Right atrium auricular region (tissue), 2 donors: ENCODE measurements at places on chromosomes 6 and 20. TPM values are rescaled to one million over a fixed set of nuclear protein-coding genes. Genes with fewer than 3 reads are reported as not detected.

GRCh38 chr6:70150521-70150920, 152.4 kb downstream of the COL9A1 start:
- H3K4me1 ChIP-seq: no peaks in the 10 kb centered on the region
- no peak for DNase-seq
- H3K27me3 ChIP-seq: no peaks in the 10 kb centered on the region

FRMD1 gene
- total RNA-seq: 0.08 TPM

GRCh38 chr20:37755665-37756064, 61.8 kb downstream of the CTNNBL1 start:
- H3K4me1 ChIP-seq: peaks cover 28% of the 10 kb centered on the region
- H3K36me3 ChIP-seq: no peaks in the 10 kb centered on the region
- no peak overlapping the region for H3K27ac ChIP-seq
- H3K4me3 ChIP-seq: no peak overlapping the region
- no peaks in the 10 kb centered on the region for H3K27me3 ChIP-seq
- no peak for DNase-seq

BMP6 gene
- 10.4 TPM for total RNA-seq

F13A1 gene
- 30.4 TPM for total RNA-seq

CENPB gene
- total RNA-seq: 49.1 TPM

CLPSL1 gene
- not detected for total RNA-seq

GHRH gene
- total RNA-seq: 3.6 TPM

DNA sequence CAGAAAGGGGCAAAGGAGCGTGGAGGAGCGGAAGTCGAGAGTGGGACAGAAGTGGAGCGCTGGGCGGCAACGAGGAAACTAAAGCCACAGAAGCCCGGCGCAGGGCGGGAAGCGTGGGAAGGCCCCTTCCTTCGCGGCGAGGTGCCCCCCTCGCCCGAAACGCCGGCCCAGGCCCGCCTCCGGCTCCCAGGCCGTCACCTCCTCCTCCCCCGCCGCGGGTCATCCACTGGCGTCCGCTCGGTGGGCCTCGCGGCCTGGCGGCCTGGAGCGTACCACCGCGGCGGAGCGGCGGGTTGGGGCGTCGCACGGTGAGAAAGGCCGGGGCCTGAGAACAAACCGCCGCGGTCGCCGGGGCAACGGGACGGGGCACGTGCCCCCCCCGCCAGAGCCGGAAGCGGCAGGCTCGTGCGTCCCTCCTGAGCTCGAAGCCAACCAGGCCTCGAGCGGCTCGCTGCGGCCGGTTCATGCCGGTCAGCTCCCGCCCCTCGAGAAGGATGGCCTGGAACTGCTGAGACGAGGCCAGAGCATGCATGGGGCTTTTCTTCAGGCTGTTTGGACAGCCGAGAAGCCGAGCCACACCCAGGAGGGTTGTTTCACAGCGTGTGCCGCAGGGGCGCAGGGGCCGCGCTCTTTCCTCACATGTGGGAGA, at the start of gene TCP11:
Gene TCP11 (minus strand): TSS at position 333 of the 649 bp plus-strand sequence. CDS start 469 bp downstream, outside the sequence.
- no peaks in the 10 kb centered on the region for H3K27me3 ChIP-seq
- no peak within 1 kb of the TSS for H3K27ac ChIP-seq
- DNase-seq: no peak
- no peaks in the 10 kb centered on the region for H3K4me1 ChIP-seq
- peak within 1 kb of the TSS; percentile 36 for H3K4me3 ChIP-seq

- no peak overlapping the region for H3K27ac ChIP-seq
- DNase-seq: no peak
- H3K4me3 ChIP-seq: no peak overlapping the region
- H3K4me1 ChIP-seq: no peaks in the 10 kb centered on the region
- no peaks in the 10 kb centered on the region for H3K36me3 ChIP-seq
These were observed 5.0 kb upstream of the VIP start for GRCh38 chr6:152745509-152746171.

- H3K4me3 ChIP-seq: no peak overlapping the region
- no peak overlapping the region for H3K27ac ChIP-seq
- H3K4me1 ChIP-seq: no peaks in the 10 kb centered on the region
- DNase-seq: no peak
- H3K36me3 ChIP-seq: no peaks in the 10 kb centered on the region
These were observed 119.5 kb upstream of the TCF21 start for GRCh38 chr6:133769463-133769862.

EYA4 gene
- total RNA-seq: 24.2 TPM

DNA sequence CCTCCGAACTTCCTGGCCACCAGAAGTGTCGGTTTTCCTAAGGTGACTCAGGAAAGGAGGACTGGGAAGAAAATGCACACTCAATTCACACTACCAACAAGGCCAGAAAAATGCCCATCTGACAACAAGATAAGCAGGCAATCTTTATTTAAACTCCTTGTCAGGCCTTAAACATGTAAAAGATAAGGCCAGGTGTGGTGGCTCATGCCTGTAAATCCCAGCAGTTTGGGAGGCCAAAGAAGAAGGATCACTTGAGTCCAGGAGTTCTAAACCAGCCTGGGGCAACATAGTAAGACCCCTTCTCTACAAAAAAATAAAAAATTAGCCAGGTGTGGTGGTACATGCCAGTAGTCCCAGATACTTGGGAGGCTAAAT, 7.6 kb upstream of the ID1 start:
- no peaks in the 10 kb centered on the region for H3K4me1 ChIP-seq
- H3K27me3 ChIP-seq: no peaks in the 10 kb centered on the region
- no peaks in the 10 kb centered on the region for H3K36me3 ChIP-seq
- H3K4me3 ChIP-seq: no peak overlapping the region
- no peak for DNase-seq

TGM3 gene
- total RNA-seq: not detected

- peak; percentile 54 for DNase-seq
- no peaks in the 10 kb centered on the region for H3K27me3 ChIP-seq
- no peaks in the 10 kb centered on the region for H3K36me3 ChIP-seq
- H3K4me1 ChIP-seq: no peaks in the 10 kb centered on the region
These were observed 4.6 kb downstream of the RAET1G start for GRCh38 chr6:149918151-149918905.

DNA sequence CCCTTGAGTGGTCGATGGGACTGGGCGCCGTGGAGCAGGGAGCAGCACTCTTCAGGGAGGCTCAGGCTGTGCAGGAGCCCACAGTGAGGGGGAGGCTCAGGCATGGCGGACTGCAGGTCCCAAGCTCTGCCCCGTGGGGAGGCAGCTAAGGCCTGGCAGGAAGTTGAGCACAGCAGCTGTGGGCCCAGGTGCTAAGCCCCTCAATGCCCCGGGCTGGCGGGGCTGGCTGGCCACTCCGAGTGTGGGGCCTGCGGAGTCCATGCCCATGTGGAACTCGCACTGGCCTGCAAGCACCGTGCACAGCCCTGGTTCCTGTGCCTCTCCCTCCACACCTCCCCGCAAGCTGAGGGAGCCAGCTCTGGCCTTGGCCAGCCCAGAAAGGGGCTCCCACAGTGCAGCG, 948.4 kb upstream of the EYS start:
- H3K27me3 ChIP-seq: no peaks in the 10 kb centered on the region
- no peak for DNase-seq
- no peaks in the 10 kb centered on the region for H3K4me1 ChIP-seq

GRCh38 chr6:114284281-114284680, 58.5 kb downstream of the HS3ST5 start:
- H3K4me1 ChIP-seq: no peaks in the 10 kb centered on the region
- H3K4me3 ChIP-seq: no peak overlapping the region
- DNase-seq: no peak
- H3K36me3 ChIP-seq: no peaks in the 10 kb centered on the region

MAS1 gene
- total RNA-seq: not detected

- H3K27ac ChIP-seq: no peak overlapping the region
- no peaks in the 10 kb centered on the region for H3K4me1 ChIP-seq
- no peaks in the 10 kb centered on the region for H3K27me3 ChIP-seq
These were observed 396.2 kb upstream of the SLC35B3 start for GRCh38 chr6:8831366-8832152.

AIF1 gene
- 8.3 TPM for total RNA-seq

DNA sequence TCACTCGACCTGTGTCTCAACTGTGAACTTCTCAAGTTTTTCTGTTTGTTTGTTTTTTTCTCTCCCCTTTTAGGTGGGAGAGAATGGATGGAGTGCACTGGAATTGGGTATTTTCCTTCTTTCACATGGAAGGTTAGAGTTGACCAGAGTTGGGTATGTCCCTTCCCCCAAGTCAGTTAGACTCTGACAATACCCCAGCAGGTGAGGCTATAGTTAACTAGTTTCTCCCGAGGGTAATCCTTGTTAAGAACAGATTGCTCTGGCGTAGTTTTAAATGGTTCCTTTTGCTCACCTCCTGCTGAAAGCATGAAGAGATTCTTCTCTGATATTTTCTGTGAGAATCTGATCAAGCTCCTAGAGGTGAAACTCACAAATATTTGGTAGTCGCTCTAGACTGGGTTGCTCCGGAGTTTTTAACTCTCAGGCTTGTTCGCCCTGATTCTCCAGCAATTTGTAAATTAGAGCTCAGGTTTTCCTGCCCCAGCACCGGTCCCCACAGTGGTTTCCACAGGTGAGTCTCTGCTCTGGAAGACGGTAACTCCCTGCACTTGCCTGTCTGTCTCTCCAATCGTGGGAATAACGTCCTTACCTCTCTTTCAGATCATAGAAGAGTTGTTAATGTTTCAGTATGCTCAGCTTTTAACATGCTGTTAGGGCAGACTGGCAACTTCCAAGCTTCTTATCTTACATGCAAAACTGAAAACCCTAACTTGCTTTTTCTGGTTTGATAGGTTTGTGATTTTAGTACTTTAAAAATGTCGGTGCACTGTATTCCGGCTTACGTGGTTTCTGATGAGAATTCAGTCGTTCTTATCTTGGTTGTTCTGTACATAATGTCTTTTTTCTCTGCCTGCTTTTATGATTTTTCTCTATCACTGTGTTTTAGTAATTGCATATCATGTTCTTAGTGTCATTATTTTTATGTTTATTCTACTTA, 111.2 kb upstream of the HIVEP1 start:
- H3K36me3 ChIP-seq: no peaks in the 10 kb centered on the region
- no peak overlapping the region for H3K4me3 ChIP-seq
- no peak for DNase-seq

TEAD3 gene
- 37.1 TPM for total RNA-seq

GRCh38 chr6:17115251-17116116, 13.6 kb downstream of the STMND1 start:
- no peaks in the 10 kb centered on the region for H3K27me3 ChIP-seq
- no peak for DNase-seq
- no peak overlapping the region for H3K4me3 ChIP-seq
- no peaks in the 10 kb centered on the region for H3K36me3 ChIP-seq
- H3K27ac ChIP-seq: no peak overlapping the region

DNA sequence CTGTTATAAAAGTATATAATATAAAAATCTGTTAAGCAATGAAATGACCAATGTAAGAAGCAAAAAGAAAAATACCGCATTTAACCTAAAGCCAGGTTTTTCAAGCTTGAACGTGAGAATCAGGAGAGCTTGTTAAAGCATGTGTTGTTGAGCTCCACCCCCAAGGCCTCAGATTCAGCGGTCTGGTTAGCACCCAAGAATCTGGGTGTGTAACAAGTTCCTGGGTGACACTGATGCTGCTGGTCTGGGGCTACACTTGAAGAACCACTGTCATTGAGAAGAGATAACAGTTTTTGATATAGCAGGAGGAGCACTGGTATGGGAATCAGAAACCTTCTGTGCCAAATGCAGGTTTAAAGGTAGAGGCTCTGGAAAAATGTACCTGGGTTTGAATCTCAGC, 154.0 kb downstream of the ID4 start:
- no peaks in the 10 kb centered on the region for H3K27me3 ChIP-seq
- no peak overlapping the region for H3K27ac ChIP-seq
- no peak for DNase-seq
- H3K36me3 ChIP-seq: no peaks in the 10 kb centered on the region
- H3K4me3 ChIP-seq: no peak overlapping the region
- no peaks in the 10 kb centered on the region for H3K4me1 ChIP-seq

DNA sequence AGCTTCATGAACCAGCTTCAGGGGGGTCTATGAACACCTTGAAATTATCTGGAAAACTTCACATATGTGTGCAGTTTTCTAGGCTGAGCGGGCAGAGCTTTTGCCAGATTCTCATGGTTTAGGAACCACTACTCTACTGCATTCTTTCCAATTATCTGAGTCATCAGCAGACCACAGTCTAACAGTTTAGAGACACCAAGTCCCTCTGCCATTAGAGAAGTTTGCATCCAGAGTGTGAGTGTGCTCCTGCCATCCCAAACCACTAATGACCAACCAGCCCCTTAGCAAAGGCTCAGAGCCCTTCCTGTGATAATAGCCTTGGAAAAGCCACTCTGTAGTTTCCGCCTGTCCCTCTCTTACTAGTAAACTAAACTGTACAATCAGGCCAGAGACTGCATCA, 96.8 kb downstream of the PHACTR1 start:
- H3K36me3 ChIP-seq: no peaks in the 10 kb centered on the region
- DNase-seq: no peak
- no peaks in the 10 kb centered on the region for H3K4me1 ChIP-seq
- H3K27me3 ChIP-seq: no peaks in the 10 kb centered on the region
- H3K4me3 ChIP-seq: no peak overlapping the region
- no peak overlapping the region for H3K27ac ChIP-seq

GSTA1 gene
- not detected for total RNA-seq

GRCh38 chr6:39273406-39273821, 40.8 kb downstream of the KCNK17 start:
- no peaks in the 10 kb centered on the region for H3K4me1 ChIP-seq
- no peaks in the 10 kb centered on the region for H3K36me3 ChIP-seq
- no peak overlapping the region for H3K4me3 ChIP-seq
- H3K27me3 ChIP-seq: no peaks in the 10 kb centered on the region

GRCh38 chr6:167229586-167229985, 61.5 kb upstream of the UNC93A start:
- H3K27ac ChIP-seq: no peak overlapping the region
- no peak for DNase-seq
- no peak overlapping the region for H3K4me3 ChIP-seq
- no peaks in the 10 kb centered on the region for H3K36me3 ChIP-seq
- H3K27me3 ChIP-seq: no peaks in the 10 kb centered on the region

DNA sequence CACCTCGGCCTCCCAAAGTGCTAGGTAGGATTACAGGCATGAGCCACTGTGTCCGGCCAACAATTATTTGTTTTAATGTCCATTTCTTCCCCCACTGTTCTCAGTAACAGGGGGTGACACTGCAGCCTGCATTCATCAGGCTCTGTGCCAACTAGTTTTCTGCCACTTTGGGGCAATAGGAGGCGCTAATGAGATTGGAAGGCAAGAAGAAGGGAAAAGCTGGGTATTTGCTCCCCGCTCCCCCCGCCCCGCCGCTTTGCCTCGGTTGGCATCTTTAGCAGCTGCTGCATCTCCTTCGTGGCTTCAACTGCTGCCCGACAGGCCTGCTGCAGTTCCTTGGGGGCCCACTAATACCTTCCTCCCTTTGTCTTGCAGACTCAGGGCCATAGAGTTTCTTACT, 35.0 kb upstream of the MDGA1 start:
- no peak overlapping the region for H3K4me3 ChIP-seq
- H3K4me1 ChIP-seq: no peaks in the 10 kb centered on the region
- H3K36me3 ChIP-seq: no peaks in the 10 kb centered on the region
- DNase-seq: no peak

TNFRSF21 gene
- 7.4 TPM for total RNA-seq

PREP gene
- total RNA-seq: 13.7 TPM
